ENCODE measurements at places on chromosomes 11 and 22.

DNA sequence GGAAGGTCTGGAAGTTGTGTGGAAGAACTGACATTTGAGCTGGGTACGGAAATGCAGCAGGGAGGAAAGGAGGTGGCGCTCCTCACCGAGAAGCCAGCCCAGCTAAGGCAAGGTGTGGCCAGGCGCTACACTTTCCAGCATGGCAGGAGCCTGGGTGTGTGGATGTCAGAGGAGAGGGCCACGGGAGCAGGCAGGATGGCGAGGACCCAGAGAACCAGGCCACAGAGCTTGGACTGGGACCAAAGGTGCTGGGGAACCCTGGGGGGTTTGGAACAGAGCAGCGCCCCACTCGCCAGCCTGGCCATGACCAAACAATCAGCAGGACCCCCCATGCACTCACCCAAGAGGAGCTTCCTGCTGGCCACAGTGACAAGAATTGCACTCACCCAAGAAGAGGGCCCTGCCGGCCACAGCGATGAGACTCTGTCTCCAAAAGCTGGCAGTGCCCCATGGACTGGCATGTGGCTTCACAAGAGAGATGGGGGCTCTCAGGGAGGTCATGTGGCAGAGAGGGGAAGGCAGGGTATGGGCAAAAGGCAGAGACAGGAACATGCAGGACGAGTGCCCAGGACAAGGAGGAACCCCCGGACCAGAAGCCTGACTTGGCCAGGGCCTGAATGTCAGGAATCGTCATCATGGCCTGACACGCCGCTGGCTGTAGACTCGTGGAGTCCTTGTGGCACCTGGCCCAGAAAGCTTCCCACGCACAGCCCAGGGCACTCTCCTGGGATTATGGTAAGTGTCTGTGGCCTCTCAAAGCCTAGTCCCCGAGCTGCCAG, 45.4 kb downstream of the IGF2 start:
- DNase-seq, result no peak

GRCh38 chr11:116888884-116889549, 51.6 kb upstream of the APOA1 start:
- no peak for DNase-seq

DNA sequence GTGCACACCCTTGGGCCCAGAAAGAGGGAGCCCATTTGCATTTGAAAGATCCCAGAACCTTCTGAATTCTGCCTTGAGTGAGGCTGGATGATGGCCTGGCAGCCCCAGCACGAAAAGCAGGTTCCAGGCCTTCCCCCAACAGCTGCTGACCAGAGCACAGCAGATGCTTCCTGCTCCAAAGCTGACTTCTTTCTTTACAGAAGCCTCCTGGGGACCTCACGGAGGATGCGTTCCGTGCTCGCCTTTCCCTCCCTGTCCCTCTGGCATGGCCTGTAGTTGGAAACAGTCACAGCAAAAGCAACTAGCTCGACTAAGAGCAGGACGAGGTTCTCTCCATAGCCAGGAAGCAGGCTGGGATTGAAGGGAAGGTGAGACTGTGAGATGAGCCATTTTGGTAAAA, 107.7 kb upstream of the B3GAT1 start:
- DNase-seq, result no peak

DNA sequence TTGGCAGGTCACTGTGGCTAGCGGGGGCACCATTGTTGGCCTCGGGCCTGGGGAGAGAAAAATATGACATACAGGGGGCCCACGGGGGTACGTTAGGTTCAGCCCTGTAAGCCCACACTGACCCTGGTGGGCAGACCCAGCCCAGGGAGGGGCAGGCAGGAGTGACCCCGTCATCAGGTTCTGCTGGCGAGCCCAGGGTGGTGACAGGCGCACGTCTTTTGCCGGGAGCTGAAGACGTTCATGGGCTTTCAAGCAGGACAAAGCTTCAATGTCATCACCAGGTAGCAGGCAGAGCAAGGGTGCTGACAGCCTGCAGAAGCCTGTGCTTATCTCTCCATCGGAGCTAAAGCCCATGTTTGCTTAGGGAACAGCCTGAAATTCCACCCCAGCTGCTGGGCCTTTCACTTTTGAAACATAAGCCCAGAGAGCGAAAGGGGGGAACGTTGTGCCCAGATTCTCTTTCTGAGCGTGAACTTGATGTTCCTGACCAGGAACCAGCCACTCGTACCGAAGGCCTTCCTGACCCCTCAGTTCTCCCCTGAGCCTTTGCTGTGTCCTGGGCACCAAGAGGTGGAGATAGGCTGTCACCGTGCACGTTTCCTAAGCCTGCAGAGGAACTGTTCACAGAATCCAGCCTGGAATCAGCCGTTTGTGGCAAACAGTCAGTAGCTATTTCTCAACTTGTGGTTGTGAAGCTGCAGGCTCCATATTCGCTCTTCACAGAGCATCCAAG, 74.0 kb upstream of the ATXN10 start:
- DNase-seq, result no peak

- DNase-seq, result no peak
These were observed 41.8 kb upstream of the SPON1 start for GRCh38 chr11:13920756-13921155.

GRCh38 chr11:8258784-8259183, 4.9 kb downstream of the LMO1 start:
- DNase-seq, result no peak

GRCh38 chr11:61817471-61818202, 834 bp upstream of the FADS1 start:
- no peak for DNase-seq

- DNase-seq, result peak; percentile 77
These were observed 398 bp upstream of the FAM89B start for GRCh38 chr11:65571940-65572339.

GRCh38 chr11:130523609-130524008, 75.2 kb downstream of the ADAMTS15 start:
- DNase-seq, result no peak

DNA sequence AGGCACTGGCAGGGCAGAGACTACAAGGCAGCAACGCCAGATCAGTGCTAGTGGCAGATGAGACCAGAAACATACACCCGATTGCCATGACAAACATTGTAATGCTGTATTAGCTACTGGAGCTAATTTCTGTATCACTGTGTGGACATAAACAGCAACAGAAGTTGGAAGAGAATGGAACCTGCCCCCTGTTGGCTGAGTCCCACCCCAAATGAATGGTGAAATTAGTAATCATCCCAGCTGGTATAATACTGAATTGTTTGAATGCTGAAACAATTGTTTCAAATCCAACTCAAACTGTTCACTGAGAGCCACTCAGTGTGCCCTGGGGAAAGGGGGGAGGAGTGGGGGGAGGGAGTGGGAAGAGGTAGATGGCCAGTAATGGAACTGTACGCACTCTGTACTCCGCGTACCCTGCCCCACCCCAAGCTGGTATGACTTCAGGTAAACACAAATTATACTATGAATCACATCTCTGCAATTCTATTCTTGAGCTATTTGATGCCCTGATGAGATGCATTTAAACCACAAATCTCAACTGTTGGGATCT, 11.2 kb upstream of the BIRC3 start:
- no peak for DNase-seq

DNA sequence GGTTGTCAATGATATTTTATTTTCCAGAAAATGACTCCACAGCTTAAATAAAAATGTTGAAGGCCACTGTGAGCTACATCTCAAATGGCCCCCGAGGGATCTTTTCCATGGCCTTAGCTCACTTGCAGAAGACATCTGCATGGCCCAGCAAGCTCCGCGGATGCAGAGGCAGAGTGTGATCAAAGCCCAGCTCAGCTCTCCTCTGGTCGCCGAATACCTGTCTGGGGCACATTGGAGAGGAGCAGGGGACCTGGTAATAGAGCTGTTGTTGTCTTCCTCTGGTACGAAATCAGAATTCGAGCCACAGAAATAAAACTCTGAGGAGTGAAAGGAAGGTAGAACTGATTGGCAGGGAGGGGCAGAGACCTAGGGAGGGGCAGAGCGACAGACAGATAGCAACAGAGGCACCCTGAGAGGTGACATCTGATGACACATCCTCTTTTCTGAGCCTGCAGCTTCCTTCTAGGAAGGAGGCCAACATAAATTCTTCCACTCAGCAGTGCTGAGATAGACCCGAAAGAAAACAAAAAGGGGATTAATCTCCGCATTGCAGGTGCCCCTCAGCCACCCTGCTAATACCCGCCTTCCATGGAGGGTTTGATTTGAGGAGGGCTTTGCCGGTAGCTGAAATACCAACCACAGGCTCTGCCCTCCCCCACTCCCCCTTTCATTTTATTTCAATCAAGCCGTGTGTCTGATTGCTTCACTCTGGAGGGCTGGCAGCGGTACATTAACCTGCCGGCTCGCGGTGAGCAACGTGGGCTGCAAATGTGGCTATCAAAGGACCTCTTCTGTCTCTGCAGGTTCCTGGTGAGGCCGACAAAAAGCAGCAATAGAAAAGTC, 759.4 kb downstream of the OPCML start:
- no peak for DNase-seq

DNA sequence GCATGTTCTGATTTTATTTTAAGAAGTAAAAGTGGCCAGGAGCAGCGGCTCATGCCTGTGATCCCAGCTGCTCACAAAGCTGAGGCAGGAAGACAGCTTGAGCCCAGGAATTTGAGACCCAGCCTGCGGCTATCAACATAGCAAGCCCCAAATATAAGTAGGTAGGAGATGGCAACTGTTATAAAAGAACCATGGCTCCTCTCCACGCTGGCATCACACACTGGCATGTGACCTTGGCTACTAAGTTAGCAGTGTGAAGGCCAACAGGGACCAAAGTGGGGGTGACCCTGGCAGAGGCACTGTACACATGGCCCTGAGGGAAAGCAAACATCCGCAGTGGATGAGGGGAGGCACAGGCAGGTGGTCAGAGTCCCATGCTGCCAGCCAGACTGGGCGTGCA, 33.0 kb downstream of the TPST2 start:
- DNase-seq, result no peak

DNA sequence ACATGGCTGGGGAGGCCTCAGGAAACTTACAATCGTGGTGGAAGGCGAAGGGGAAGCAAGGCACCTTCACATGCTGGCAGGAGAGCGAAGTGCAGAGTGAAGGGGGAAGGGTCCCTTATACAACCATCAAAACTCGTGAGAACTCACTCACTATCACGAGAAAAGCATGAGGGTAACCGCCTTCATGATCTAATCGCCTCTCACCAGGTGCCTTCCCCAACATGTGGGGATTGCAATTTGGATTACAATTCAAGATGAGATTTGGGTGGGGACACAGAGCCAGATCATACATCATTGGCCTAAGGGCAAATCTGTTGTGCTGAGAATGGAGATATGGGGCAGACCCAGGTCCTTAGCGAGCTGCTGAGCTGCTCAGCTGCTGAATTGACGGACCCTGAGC, 13.1 kb downstream of the C1QTNF6 start:
- no peak for DNase-seq

DNA sequence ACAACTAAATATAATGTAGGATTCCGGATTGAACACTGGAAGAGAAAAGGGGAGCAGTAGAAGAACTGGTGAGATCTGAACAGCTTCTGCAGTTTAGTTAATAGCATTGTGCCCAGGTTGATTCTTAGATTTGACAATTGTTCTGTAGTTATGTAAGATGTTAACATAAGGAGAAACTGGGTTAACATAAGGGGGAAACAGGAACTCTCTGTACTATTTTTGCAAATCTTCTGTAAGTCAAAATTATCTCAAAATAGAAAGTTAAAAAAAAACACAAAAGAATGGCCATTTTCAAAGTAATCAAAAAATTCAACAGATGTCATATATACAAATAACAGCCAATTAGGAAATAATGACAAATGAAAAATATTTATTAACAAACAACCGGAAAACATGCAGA, 18.7 kb upstream of the LRP5 start:
- no peak for DNase-seq

DNA sequence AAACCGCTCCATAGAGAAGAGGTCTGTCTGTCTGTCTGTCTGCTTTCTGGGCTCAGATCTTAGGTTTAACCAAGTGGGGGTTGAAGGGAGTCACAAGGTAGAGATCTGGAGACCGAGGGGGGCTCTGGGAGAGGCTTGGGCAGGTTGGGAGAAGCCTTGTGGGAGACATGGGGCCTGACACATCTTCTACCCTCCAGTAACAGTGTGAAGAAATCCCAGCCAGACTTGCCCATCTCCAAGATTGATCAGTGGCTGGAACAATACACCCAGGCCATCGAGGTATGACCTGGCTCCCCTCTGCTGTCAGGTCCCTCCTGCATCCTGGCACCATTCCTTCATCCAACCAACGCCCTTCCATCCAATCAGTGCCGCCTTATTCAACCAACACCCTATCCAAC, 7.4 kb downstream of the PRR33 start:
- no peak for DNase-seq

DNA sequence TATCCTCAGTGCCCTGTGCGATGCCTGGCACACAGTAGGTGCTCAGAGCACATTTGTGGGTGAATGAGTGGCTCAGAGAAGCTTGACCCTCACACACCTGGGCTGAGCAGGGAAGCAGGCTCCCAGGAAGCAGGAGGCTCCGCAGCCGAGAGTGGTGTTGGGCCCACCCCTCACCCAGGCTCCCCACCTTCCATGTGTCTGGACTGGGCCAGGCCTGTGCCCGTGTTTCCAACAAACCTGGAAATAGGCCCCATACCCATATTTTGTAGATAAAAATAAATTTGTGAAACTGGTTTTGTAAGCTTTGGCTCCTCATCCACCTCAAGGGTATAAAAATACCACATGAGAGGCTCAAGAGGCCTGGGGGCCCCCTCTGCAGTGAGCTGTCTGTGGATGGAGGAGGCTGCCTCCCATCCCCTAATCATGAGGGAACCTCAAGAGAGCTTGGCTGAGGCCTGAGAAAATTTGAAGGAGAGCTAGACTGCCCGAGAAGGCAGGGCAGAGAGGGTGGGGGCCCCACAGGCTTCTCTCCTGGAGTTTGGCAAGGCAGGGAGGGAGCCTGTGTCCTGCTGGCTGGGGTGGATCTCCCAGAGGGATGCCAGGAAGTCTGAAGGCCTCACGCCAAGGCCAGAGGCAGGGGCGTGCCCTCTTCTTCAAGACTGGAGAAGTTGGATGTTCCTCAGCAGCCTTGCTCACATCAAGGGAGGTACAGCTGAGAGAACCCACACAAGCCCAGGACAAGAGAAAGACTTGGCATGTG, 147.0 kb upstream of the NECTIN1 start:
- no peak for DNase-seq

GRCh38 chr11:123145220-123145619, 49.8 kb downstream of the CLMP start:
- no peak for DNase-seq

GRCh38 chr22:36911887-36912661, 1.4 kb upstream of the CSF2RB start:
- DNase-seq, result no peak

GRCh38 chr11:35005141-35005780, 88.8 kb downstream of the PDHX start:
- DNase-seq, result no peak

DNA sequence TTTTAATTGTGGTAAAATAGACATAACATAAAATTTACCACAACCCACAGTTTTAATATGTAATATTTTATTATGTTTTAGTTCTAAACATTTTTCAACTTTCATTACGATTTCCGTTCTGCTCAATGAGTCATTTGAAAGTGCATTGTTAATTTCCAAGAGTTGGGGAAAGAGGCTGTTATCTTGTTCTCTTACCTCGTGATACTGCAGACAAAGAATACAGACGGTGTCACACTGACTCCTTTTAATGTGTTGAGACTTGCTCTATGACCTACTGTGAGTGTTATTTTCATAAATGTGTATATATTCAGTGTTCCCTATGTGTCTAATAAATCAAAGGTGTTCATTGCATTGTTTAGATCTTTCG, 10.8 kb upstream of the RAC2 start:
- no peak for DNase-seq
